Hypothalamus (tissue), 51 donors: ENCODE measurements at places on chromosomes 12 and 14.
A peak's percentile ranks its signal among the peaks of the same experiment; 100 is the strongest.

GRCh38 chr14:81314443-81315175 lies 85.5 kb downstream of the STON2 start:
- DNase-seq, result no peak

GRCh38 chr12:106780010-106780631 lies 5.6 kb downstream of the RIC8B start:
- DNase-seq, result no peak

- peak; percentile 20 for DNase-seq
Observed at GRCh38 chr12:54988402-54989054, 4.0 kb upstream of the TESPA1 start.

GRCh38 chr12:95193139-95193538 lies 24.1 kb downstream of the FGD6 start:
- DNase-seq, result no peak

DNA sequence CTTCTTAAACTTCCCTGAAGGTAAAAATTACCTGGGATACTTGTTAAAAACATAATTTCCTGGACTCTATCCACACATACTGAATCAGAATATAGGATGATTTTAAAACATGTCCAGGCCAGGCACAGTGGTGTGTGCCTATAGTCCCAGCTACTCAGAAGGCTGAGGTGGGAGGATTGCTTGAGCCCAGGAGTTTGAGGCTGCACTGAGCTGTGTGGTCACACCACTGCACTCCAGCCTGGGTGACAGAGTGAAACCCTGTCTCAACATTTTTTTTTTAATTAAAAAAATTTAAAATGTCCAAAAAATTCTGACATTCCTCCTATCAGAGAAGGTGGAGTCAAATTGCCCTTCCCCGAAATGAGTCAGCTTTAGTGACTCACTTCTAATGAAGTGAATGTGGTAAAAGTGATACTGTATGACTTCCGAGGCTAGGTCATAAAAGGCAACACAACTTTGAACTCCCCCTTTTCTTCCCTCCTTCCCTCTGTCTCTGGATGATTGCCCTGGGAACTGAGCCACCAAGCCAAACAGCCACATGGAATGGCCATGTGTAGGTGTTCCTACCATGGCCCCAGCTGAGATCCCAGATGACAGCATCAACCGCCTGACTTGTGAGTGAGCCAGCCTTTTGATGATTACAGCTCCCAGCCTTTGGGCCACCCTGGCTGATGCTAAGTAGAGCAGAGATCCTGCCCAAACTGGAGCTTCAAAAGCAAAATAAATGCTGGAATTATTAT lies 36.3 kb downstream of the LIMA1 start:
- DNase-seq, result no peak
